Daoy (cell line): ENCODE measurements at places on chromosomes 12 and 14.

DNA sequence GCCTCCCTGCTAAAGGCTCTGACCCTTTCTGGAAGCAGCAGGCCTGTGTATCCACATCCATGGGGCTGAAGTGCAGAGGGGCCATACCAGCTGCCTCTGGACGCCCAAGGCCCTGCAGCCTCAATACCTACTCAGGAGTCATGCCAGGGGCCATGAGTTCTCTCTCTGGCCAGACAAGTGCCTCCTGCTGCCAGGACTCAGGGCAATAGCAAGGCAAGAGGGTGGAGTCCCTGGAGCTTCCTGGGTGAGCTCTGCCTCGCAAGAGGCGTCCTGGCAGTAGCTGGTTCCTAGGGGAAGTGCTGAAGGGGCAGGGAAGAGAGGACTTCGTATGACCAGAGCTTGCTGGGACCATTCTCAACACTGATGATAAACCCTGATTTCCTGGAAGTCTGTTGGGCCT, 10.9 kb upstream of the ENDOU start:
- no peak for DNase-seq

- no peak for DNase-seq
Measured at GRCh38 chr12:116538682-116539305, 20.4 kb upstream of the MAP1LC3B2 start.

- DNase-seq, result no peak
Measured at GRCh38 chr12:6463216-6463615, 7.3 kb downstream of the VAMP1 start.

- DNase-seq, result no peak
Measured at GRCh38 chr14:63833728-63834127, 19.1 kb upstream of the SYNE2 start.

DNA sequence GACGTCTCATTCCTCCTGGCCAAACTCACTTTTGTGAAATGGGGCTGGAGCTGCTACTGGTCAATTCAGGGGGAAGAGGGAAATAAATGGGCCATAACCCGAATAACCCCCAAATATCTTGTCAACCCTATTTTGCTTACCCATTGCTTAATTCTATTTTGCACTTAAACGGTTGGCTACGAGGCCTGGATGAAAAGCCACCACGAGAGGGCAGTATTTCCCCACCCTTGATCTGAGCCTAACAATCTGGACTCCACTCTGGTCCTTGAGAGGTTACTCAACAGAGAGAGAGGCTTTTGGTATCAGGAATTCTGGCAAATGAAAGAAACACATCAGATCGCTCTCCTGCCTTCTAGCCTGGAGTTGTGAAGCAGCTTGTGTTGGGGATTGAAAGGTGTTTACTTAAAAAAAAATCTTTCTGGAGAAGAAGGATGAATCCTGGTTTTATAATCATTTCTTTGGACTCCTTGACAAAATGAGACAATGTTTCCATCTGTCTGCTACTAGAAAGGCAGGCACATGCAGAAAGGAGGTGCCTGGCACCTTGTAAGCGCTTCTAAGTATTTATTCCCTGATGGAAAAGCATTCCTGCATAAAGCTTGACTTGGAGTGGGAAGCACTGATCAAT, 22.4 kb upstream of the FBXO21 start:
- DNase-seq, result peak; percentile 83

GRCh38 chr12:57687862-57688261, 6.1 kb upstream of the OS9 start:
- DNase-seq, result no peak

DNA sequence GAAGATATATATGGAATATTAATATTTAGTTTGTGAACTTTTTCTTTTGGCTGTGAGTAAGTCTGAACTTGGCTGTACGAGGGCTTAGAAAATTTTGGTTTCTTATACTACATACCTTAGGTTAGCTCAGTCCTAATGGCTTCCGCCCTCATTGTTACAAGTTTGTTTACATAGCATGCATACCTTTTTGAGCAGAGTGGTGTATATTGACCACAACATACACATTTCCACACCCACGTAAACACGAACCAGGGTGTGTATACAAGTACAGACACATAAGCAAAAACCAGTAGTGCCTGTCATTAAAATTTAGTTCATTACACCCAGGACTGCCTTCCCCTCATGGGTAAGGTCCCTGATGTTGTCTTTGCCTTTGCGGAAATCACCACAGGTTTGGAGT, 230.2 kb upstream of the RGS6 start:
- no peak for DNase-seq

GRCh38 chr14:92591346-92591745, 77.8 kb downstream of the RIN3 start:
- DNase-seq, result no peak

- no peak for DNase-seq
Measured at GRCh38 chr12:2949411-2949810, 9.8 kb upstream of the TEAD4 start.

DNA sequence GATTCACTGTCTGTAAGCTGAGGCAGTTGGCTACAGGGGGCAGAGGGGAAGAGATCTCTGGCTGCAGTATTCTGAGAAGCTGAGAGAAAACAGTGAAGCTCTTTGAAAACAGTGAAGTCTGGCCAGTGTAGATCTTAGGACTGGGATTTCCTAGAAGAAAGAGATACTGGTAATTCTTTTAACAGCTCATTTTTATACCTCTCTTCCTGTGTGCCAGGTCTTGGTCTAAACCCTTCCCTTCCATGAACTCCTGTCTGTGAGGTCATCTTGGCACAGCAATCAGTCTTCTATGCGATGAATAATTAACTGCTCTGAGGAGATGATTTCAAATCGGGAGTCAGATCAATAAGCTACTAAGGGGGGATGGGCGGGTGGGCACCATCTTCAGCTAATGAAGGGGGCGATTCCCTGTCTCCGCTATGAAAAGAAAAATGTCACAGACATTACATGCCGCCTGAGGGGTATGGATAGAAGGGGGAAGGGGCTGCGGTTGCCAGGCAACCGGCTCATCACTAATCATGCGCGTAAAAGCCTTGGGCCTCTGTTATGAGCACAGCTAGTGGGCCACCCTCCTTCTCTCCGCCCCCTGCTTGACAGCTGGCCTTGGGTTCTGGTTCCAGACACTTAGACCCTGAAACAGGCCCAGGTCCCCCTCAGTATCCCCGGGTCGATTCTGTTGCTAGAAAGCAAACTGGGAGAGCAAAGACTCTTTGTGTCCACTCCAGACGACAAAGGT, 75.3 kb upstream of the CEP83 start:
- no peak for DNase-seq

- no peak for DNase-seq
Measured at GRCh38 chr12:91819132-91819447, 326.6 kb downstream of the BTG1 start.

GRCh38 chr12:52798003-52798670, 2.2 kb upstream of the KRT3 start:
- peak; percentile 58 for DNase-seq

DNA sequence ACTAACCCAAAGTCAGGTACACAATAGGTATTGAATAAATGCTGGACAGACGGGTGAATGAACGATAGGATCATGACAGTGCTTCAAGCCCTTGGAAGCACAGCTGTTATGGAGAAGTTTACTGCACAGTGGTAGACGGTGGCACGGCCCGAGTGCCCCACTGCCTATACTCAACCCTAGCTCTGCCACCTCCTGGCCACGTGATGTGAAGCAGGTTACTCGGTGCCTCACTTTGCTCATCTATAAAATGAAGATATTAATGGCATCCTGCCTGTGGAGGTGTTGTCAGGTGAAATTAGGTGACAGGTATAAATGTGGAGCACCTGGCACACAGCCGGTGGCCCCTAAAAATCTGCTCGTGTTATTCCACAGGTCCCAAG, 5.8 kb downstream of the ASB2 start:
- DNase-seq, result peak; percentile 51

DNA sequence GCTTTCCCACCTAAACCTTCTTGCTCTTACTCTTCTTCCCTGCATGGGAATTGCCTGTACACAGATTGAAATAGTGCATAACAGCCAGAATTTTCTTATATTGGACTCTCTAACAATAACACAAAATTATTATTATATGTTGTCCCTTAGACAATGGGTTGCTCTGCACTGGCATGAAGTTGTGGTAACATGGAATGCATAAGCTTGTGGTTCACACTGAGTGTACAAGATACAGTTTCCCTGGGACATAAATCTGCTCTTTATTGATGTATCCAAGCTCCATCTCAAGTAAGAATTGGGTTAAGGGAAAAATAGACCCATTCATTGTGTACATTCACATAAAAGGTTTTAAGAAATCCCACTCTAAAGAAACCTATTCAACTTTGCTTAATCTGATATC, 114.4 kb upstream of the NTF3 start:
- no peak for DNase-seq

GRCh38 chr12:28484156-28484555, 293.9 kb downstream of the CCDC91 start:
- no peak for DNase-seq

DNA sequence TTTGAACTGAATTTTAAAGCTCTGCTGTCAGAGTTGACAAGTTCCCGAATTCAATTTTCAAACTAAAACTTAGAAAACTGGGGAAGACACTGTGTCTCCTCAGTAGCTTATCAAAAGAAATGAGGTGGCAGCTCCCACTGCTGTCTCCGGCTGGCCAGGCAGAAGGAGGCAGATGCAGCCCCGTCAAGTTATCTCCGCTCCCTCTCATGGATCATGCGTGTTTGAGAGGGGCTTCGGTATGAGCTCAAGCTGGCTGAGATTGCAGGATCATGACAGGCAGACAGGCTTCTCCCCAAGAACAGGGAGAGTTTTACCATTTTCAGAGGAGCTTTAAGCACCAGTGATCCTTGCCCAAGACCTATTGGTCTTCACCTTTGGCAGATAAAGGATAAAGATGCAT, 88.8 kb downstream of the NEDD1 start:
- no peak for DNase-seq

- no peak for DNase-seq
Measured at GRCh38 chr14:79638672-79639266, 572.5 kb downstream of the DIO2 start.

GRCh38 chr12:50215033-50215432, 47.9 kb upstream of the CERS5 start:
- no peak for DNase-seq

- DNase-seq, result peak; percentile 92
Measured at GRCh38 chr12:31736472-31736871, 7.7 kb upstream of the AMN1 start.

DNA sequence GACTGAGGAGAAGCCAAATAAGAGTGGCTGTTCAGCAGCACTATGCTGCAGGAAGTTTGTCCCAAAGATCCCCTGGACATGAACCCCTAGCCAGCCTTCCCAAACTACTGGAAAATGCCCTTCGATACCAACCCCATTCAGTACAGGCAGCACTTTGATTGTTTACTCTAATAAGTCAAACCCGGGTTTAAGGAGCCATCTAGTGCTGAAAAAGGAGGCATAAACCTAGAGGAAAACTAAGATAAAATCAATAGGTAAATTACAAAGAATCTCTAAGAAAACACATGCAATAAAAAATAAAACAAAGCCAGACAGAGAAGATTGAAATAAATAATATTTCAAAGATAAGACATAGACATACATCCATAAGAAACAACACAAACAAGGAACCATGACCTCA, 771.6 kb downstream of the RPS29 start:
- DNase-seq, result no peak

DNA sequence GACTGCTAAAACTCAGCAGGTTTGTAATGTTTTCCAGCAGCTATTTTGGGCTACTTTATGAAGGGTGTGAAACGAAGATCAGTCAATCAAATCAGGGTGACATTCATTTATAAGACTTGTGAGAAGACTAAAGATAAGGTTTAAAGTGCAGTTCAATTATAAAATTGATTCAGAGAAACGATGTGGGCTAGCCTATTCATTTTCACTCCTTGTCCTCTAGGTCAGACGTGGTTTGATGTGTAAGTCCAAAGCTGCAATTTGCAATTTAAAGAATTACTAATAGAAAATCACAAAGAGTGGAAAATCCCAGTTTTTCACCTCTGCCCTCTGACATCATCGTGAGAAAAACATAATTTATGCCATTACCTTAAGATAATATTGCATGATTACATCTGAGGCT, 243.5 kb upstream of the NOVA1 start:
- peak; percentile 9 for DNase-seq

- DNase-seq, result no peak
Measured at GRCh38 chr12:28222081-28222700, 31.9 kb downstream of the CCDC91 start.

DNA sequence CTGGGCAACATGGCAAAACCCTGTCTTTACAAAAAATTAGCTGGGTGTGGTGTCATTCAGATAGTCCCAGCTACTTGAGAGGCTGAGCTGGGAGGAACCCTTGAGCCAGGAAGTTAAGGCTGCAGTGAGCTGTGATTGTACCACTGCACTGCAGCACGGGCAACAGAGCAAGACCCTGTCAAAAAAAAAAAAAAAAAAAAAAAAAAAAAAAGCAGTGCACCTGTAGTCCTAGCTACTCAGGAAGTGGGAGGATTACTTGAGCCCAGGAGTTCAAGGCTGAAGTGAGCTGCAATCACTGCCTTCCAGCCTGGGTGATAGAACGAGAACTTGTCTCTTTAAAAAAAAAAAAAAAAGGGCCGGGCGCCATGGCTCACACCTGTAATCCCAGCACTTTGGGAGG, 5.6 kb downstream of the REM2 start:
- no peak for DNase-seq

GRCh38 chr12:18207266-18207665, 54.1 kb upstream of the PIK3C2G start:
- DNase-seq, result no peak

DNA sequence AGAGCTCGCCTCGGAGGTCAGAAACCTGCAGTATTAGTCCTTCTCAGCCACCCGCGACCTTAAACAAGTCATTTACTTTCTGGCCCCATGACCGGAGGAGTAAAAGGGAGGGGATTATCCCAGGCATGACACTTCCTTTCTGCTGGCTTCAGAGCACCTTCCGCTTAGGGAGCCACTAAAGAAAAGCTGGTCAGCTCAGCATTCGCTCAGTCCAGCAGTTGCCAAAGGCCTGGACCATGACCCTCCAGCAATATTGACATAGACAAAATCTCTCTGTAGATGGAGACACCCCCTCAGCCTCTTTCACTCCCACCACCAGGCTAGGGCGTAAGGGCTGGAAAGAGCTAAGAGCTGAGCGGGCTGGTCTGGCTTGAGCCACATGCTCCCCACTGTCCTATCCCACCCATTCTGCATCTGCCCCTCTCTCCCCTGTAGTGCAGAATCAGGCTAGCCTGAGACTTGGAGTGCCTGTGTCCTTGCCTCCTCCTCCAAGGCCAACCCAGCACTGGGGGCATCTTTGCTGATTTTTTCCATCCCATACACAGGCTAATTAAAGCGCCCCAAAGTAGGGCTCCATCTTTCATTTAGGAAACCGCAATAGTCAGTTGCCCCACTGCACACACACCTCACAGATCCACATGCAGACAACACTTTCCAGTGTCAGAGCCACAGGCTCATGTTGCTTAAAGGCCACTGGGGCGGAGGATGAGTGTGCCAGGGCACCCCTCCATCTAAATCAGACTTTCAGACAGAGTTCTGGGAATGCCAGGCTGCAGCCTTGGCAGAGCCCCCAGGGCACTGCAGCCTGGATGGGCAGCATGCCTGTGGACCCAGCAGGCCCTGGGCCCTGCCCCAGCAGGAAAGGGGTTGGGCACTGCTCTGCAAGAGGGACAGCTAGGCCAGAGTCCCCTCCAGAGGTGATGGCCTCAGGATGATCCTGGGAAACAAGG, 4.0 kb upstream of the CPNE6 start:
- DNase-seq, result no peak

- DNase-seq, result no peak
Measured at GRCh38 chr12:12725956-12726554, 8.9 kb downstream of the CDKN1B start.

GRCh38 chr12:25436206-25437030, 116.7 kb downstream of the LMNTD1 start:
- DNase-seq, result peak; percentile 69
